Thoracic aorta (tissue), 2 donors: ENCODE measurements at places on chromosomes 2 and 18. TPM values are rescaled to one million over a fixed set of nuclear protein-coding genes. Genes with fewer than 3 reads are reported as not detected.
A peak's percentile ranks its signal among the peaks of the same experiment; 100 is the strongest.

The PRKAG3 gene
- 0.28 TPM for total RNA-seq

- H3K27me3 ChIP-seq: no peaks in the 10 kb centered on the region
- no peaks in the 10 kb centered on the region for H3K36me3 ChIP-seq
- no peak overlapping the region for H3K4me3 ChIP-seq
- DNase-seq: no peak
- H3K27ac ChIP-seq: no peak overlapping the region
Observed at GRCh38 chr2:78411303-78411702, 614.2 kb upstream of the REG3G start.

- no peak overlapping the region for H3K4me3 ChIP-seq
- peaks cover 37% of the 10 kb centered on the region for H3K4me1 ChIP-seq
- no peak overlapping the region for H3K27ac ChIP-seq
- no peaks in the 10 kb centered on the region for H3K27me3 ChIP-seq
- DNase-seq: no peak
Observed at GRCh38 chr2:33116799-33117198, 170.0 kb downstream of the LTBP1 start.

DNA sequence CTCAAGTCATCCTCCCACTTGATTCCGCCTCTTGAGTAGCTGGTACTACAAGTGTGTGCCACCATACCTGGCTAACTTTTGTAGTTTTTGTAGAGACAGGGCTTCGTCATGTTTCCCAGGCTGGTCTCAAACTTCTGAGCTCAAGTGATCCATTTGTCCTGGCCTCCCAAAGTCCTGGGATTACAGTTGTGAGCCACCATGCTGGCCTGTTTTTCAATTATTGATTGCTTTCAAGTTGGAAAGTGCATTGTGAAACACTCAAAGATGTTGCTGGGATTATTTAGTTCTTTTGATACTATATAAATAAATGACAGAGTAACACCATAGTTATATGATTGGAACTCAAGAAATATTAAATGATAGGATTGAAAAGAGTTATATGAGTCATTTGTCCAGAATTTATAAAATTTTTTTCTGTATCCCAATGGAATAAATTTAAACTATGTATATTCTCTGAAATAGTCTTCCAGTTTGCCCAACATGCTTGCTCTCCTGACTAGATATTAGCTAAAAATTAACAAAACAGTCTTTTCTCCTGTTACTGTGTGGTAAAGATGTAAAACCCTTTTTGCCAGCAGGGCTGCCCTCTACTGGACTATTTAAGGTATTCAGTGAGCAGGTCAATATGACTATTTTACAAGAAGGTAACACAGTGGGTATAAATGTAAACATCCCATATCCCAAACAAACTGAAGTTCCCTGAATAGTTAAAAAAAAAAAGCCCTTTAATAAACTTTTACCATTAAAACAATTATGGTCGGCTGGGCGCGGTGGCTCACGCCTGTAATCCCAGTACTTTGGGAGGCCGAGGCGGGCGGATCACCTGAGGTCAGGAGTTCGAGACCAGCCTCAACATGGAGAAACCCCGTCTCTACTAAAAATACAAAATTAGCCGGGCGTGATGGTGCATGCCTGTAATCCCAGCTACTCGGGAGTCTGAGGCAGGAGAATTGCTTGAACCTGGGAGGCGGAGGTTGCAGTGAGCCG lies 42.7 kb downstream of the ACSL3 start:
- H3K27me3 ChIP-seq: no peaks in the 10 kb centered on the region
- H3K27ac ChIP-seq: peak overlapping the region; percentile 32
- no peak for DNase-seq
- no peak overlapping the region for H3K4me3 ChIP-seq
